Activated CD4-positive, alpha-beta T cell treated with anti-CD3 and anti-CD28 coated beads, Interleukin-2, amount 10 ng/mL, durations not matched to agents 7 days and 5 days (primary cell): ENCODE measurements at places on chromosomes 12 and 14. TPM values are rescaled to one million over a fixed set of nuclear protein-coding genes. Genes with fewer than 3 reads are reported as not detected.

- no peaks in the 10 kb centered on the region for H3K4me1 ChIP-seq
- no peak overlapping the region for H3K4me3 ChIP-seq
- peaks cover 43% of the 10 kb centered on the region for H3K36me3 ChIP-seq
- no peaks in the 10 kb centered on the region for H3K27me3 ChIP-seq
- no peak overlapping the region for H3K27ac ChIP-seq
Observed at GRCh38 chr14:76186308-76187027, 34.7 kb downstream of the GPATCH2L start.

- no peak for DNase-seq
- no peak overlapping the region for H3K4me3 ChIP-seq
- H3K4me1 ChIP-seq = no peaks in the 10 kb centered on the region
- H3K36me3 ChIP-seq = no peaks in the 10 kb centered on the region
Observed at GRCh38 chr12:114638790-114639435, 45.1 kb downstream of the TBX3 start.

DNA sequence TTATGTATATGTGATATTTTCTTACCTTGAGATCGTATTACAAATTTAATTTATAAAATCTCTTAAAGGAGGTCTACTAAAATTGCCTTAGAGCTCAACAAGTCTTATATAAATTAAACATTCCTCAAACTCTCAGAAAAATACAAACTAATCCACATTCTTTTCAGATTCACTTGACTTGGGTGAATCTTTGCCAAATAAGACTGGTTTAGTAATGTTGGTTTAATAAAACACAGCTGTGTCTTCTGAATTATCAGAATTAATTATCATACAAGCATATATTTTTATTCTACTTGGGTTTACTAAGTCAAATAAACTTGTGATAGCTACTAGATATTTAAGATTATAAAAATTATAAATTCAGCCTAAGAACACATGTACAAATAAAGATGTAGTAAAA, 13.3 kb downstream of the GLIPR1L2 start:
- DNase-seq = no peak
- H3K27ac ChIP-seq = no peak overlapping the region
- H3K4me3 ChIP-seq = no peak overlapping the region
- H3K36me3 ChIP-seq = no peaks in the 10 kb centered on the region

DNA sequence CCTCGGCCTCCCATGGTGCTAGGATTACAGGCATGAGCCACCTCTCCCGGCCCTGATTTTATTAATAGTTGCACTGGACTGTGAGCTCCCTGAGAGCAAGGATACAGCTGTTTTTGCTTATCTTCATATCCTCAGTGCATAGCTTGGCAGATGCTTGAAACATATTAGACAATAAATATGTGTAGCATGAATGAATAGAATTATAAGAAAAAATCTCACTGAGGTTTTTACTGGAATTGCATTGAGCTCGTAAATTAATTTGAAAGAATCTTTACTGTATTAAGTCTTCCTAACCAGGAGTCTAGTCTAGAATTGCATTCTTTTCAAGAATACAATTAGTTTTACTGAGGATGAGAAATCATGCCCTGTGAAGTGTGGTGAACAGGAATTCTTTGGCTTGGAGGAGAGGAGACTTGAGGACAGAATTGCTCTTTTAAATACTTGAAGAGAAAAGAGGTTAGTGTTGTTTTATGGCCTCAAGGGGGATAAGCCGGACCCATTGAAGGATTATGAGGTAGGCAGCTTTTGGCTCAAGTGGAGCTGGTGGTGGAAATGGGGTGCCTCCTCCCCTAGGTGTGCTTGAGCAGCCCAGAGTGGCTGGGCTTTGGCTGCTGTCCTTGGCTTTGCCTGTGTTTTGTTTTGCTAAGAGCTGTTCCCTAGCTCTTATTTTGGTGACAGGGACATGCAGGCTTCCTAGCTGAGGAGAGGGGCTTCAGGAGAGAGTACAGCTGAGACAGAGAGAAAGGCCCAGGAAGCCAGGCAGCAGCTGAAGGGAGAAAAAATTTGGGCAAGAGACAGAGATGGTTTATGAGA, 34.0 kb downstream of the PLEKHD1 start:
- no peak overlapping the region for H3K4me3 ChIP-seq
- H3K4me1 ChIP-seq = no peaks in the 10 kb centered on the region
- no peaks in the 10 kb centered on the region for H3K36me3 ChIP-seq

GRCh38 chr12:7001921-7002591, 16.2 kb downstream of the LPCAT3 start:
- H3K27me3 ChIP-seq = no peaks in the 10 kb centered on the region
- no peak overlapping the region for H3K27ac ChIP-seq
- H3K36me3 ChIP-seq = peaks cover 20% of the 10 kb centered on the region
- no peak for DNase-seq

- no peaks in the 10 kb centered on the region for H3K27me3 ChIP-seq
- DNase-seq = no peak
- H3K36me3 ChIP-seq = no peaks in the 10 kb centered on the region
Observed at GRCh38 chr12:64001439-64001838, 156.9 kb downstream of the SRGAP1 start.

DNA sequence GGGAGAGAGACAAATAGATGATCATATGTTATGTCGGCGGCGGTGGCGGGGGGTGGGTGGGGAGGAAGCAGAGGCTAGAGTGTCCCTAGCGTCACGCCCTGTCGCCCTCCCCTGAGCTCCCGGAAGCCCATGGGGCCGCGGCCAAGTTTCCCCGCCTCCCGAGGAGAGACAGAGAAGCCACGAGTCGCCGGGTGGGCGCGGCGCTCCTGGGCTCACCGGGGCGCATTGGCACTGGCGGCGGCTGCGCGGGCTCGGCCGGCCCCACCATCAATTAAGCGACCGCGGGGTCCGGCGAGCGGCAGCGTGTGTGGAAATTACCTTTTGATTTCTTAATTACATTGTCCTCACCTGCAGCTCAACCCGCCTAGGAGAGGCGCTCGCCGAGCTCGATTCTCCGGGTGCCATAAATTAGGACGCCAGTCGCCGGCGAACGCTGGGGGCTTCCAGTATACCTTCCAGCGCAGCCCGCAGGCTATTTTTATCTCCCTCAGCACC, 119.9 kb upstream of the LHX5 start:
- no peak for DNase-seq
- H3K27ac ChIP-seq = no peak overlapping the region
- peaks cover 25% of the 10 kb centered on the region for H3K27me3 ChIP-seq
- H3K4me3 ChIP-seq = no peak overlapping the region
- no peaks in the 10 kb centered on the region for H3K36me3 ChIP-seq
- H3K4me1 ChIP-seq = peaks cover 5% of the 10 kb centered on the region

DNA sequence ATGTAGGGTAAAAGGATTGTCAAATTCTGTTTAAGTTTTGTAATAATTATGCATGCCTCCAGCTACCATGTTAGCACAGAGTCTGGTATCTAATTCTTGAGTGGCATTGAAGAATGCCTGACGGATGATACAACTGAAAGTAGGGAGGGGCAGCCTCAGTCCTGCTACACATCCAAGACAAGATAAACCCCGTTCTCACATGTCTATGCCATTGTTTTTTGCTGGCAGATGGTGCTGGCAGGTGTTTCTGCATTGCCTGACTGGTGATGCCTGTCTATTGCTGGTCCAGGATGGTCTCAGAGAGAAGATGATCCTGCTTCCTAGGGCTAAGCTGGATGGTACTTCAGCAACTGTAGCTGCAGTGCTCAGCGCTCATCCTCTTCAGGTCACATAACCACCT, 245.8 kb upstream of the NAV3 start:
- no peak overlapping the region for H3K27ac ChIP-seq
- H3K4me1 ChIP-seq = no peaks in the 10 kb centered on the region
- no peaks in the 10 kb centered on the region for H3K27me3 ChIP-seq
- H3K4me3 ChIP-seq = no peak overlapping the region

GRCh38 chr12:51059086-51059485, 11.0 kb downstream of the LETMD1 start:
- peaks cover 41% of the 10 kb centered on the region for H3K36me3 ChIP-seq
- H3K27me3 ChIP-seq = no peaks in the 10 kb centered on the region
- no peak for DNase-seq
- H3K4me1 ChIP-seq = peaks cover 2% of the 10 kb centered on the region

- H3K27me3 ChIP-seq = no peaks in the 10 kb centered on the region
- H3K4me3 ChIP-seq = peak overlapping the region; percentile 97
- peak overlapping the region; percentile 98 for H3K27ac ChIP-seq
- H3K4me1 ChIP-seq = peaks cover 76% of the 10 kb centered on the region
Observed at GRCh38 chr14:92650581-92651105, 97.8 kb downstream of the LGMN start.

- no peak for DNase-seq
- H3K36me3 ChIP-seq = no peaks in the 10 kb centered on the region
- no peak overlapping the region for H3K27ac ChIP-seq
- H3K27me3 ChIP-seq = peaks cover 2% of the 10 kb centered on the region
- H3K4me1 ChIP-seq = no peaks in the 10 kb centered on the region
Observed at GRCh38 chr14:94321421-94322271, 1.5 kb downstream of the SERPINA6 start.

DNA sequence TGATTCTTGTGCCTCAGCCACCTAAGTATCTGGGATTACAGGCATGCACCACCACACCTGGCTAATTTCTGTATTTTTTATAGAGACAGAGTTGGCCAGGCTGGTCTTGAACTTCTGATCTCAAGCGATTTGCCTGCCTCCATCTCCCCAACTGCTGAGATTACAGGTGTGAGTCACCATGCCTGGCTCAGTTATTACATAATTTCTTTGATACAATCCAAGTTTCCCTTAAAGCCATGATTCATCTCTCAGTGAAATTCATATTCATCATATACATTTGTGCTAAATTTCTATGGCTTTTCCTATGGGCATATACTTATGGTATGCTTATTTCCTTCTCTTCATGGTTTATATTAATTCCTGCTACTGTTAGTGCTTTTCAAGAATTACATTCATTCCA, 29.1 kb upstream of the PZP start:
- H3K36me3 ChIP-seq = no peaks in the 10 kb centered on the region
- H3K4me1 ChIP-seq = peaks cover 9% of the 10 kb centered on the region
- no peak overlapping the region for H3K27ac ChIP-seq
- DNase-seq = no peak
- H3K27me3 ChIP-seq = peaks cover 15% of the 10 kb centered on the region

DNA sequence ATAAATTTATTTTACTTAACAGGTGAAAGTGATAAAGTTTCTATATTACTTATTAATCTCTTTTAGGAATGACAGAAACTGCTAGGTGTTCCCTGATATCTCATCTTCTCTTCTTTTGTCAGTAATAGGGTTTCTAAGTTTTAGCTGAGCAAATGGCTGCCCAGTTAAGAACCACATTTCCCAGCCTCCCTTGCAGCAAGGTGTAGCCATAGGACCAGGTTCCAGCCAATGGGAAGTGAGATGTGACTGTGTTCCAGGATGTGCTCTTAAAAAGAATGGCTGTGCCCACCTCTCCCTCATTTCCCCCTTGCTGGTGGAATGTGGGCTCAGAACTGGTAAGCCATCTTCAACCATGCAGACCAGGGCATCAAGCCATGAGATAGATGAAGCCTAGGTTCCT, 165.6 kb downstream of the HELB start:
- no peak for DNase-seq
- H3K4me3 ChIP-seq = no peak overlapping the region

GRCh38 chr12:131090274-131091210, 136.8 kb downstream of the ADGRD1 start:
- H3K27ac ChIP-seq = no peak overlapping the region
- no peak overlapping the region for H3K4me3 ChIP-seq
- H3K27me3 ChIP-seq = no peaks in the 10 kb centered on the region
- H3K4me1 ChIP-seq = peaks cover 17% of the 10 kb centered on the region
- no peak for DNase-seq

- no peak overlapping the region for H3K4me3 ChIP-seq
Observed at GRCh38 chr12:104641862-104642261, 185.1 kb downstream of the CHST11 start.

- peaks cover 17% of the 10 kb centered on the region for H3K4me1 ChIP-seq
- no peak overlapping the region for H3K4me3 ChIP-seq
- no peaks in the 10 kb centered on the region for H3K36me3 ChIP-seq
Observed at GRCh38 chr12:13187399-13187798, 9.1 kb upstream of the EMP1 start.

DNA sequence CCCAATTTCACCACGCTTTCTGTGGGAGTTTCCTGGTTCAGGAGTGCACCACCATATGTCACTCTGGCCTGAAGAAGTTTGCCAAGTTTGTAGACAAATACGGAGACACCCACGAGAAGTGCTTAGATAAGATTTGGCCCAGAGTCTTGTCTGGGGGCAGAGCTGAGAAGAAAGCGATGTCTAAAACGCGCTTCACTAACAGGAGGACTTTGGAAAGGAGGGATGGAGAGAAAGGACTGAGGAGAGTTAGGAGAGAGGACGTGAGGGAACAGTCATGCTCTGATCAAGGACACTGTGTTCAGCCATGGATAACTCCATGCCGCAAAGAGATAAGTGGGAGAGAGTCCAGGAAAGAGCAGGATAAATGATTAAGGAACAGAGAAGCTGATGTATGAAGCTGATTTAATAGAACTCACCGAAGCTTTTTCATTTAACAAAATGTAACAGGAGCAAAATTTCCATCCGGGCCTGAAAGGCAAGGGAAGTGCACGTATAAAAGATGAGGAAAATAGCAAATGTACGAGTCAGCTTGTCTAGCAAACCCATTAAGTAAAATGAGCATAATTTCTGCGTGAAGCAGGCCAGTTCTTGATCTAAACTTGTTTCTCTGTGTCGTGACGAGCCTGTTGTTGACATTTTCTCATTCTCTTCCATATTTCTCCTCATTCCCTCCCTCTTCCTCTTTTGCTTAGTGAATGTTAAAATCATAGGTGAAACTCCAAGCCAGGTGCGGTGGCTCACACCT, 23.4 kb upstream of the MAP3K9 start:
- H3K4me1 ChIP-seq = peaks cover 2% of the 10 kb centered on the region
- no peak for DNase-seq
- H3K27ac ChIP-seq = no peak overlapping the region
- H3K4me3 ChIP-seq = no peak overlapping the region
- no peaks in the 10 kb centered on the region for H3K27me3 ChIP-seq
- H3K36me3 ChIP-seq = peaks cover 2% of the 10 kb centered on the region

DNA sequence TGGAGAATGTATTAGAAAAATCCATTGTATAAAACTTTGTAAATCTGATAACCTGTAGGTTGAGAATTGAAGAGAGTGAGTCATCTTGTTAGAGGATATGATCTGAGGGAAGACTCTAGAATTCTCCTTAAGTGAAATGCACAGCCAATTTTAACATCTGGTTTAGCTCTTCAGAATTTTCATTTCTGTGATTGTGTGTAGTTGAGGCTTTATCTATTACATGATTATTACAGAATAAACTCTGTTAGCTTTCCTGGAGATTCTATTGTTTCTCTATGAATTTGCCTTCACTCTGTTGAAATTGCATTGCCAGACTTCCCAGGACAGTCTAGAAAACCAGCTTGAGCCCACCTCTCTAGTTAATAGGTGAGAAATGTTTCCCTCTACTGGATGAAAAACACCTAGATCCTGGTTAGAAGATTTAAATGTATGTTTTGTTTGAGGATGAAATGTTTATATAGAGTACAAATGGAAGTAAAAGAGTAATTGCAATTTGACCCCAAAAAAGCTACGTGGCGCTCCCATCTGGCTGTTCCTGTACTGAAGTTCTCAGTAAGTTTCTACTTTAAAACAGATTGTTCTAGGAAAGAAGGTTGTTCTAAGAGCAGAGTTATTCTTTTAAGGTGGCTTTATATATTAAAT, 2.9 kb downstream of the NUDT4 start:
- no peak for DNase-seq
- peak overlapping the region; percentile 100 for H3K27ac ChIP-seq
- no peaks in the 10 kb centered on the region for H3K27me3 ChIP-seq
- H3K4me1 ChIP-seq = peaks cover 49% of the 10 kb centered on the region
- peaks cover 22% of the 10 kb centered on the region for H3K36me3 ChIP-seq

KRT6A gene
- not detected for total RNA-seq

TEX52 gene
- total RNA-seq = 0.35 TPM

RNASE2 gene
- total RNA-seq = not detected

ESR2 gene
- total RNA-seq = not detected

RIC8B gene
- 13.6 TPM for total RNA-seq

FOXG1 gene
- total RNA-seq = not detected
